Activated T-helper 1 cell treated with Interleukin-2 at 50 U/mL for 16 hours (primary cell): ENCODE measurements at places on chromosomes 7 and 10.

DNA sequence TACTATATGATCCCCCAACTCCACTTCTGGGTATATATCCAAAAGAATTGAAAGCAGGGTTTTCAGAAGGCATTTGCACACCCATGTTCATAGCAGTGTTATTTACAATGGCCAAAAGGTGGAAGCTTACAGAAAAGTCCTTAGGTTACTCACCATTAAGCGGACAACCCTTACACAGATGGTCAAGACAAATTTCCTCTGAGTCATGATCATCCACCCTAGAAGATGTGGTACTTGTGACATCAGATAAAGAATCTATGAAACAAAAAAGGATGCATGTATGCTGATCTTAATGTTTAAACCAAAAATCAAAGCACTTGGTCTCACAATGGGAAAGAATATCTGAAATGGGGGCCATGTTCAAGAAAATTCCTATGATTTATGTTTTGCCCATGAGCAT lies 31.1 kb downstream of the ZC3HAV1 start:
- no peak for DNase-seq

DNA sequence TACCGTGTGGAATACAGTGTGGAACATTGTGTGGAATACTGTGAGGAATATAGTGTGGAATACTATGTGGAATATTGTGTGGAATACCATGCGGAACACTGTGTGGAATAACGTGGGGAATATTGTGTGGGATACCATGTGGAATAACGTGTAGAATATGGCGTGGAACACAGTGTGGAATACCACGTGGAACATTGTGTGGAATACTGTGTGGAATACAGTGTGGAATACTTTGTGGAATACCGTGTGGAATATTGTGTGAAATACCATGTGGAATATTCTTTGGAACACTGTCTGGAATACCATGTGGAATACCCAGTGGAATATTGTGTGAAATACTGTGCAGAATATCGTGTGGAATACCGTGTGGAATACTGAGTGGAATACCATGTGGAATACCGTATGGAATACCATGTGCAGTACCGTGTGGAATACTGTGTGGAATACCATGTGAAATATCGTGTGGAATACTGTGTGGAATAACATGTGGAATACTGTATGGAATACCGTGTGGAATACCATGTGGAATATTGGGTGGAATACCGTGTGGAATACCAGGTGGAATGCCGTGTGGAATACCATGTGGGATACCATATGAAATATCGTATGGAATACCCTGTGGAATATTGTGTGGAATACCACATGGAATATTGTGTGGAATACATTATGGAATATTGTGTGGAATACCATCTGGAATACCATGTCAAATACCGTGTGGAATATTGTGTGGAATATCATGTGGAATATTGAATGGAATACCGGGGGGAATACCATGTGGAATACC lies 133.1 kb upstream of the CHST15 start:
- DNase-seq, result no peak

GRCh38 chr10:104894681-104895080 lies 253.6 kb downstream of the SORCS3 start:
- DNase-seq, result no peak

- DNase-seq, result no peak
These were observed 26.2 kb downstream of the PPP3CB start for GRCh38 chr10:73469579-73469978.

- DNase-seq, result no peak
These were observed 37.2 kb downstream of the RAPGEF5 start for GRCh38 chr7:22319424-22320403.

DNA sequence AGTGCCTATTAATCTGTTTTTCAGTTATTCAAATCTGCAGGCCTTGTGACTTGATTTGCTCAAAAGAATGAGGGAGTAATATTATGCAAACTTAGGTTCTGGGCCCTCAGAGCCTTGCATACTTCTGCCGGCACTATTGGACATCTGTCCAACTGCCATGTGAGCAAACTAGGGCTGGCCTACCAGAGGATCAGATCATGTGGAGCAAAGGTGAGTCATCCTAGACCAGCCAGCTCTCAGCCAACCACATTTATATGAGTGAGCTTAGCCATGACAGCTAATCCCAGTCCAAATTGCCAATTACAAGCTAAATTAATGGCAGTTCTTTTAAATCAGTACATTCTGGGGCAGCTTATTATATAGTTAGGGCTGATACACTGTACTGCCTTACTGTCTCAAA lies 69.6 kb downstream of the SDHAF3 start:
- DNase-seq, result no peak

DNA sequence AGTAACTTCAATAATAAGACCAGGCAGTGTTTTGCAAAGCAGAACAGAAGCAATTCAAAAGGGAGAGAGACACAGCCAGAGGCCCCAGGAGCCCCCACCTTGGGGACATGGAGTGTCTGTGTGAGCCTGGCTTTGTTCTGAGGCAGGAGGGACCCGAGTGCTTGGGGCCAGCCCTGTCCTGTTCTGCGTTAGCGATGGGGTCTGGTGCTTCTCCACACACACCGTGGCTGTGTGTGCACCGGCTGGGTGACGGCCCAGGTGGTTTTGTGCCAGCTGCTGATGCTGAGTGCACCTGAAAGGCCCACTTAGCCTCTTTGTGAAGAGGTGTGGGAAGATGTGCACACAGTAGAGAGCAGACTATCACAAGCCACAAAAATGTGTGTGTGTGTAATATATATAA lies 468.9 kb downstream of the DNAJB6 start:
- DNase-seq, result no peak

GRCh38 chr7:94176694-94177200 lies 172.6 kb upstream of the BET1 start:
- no peak for DNase-seq

DNA sequence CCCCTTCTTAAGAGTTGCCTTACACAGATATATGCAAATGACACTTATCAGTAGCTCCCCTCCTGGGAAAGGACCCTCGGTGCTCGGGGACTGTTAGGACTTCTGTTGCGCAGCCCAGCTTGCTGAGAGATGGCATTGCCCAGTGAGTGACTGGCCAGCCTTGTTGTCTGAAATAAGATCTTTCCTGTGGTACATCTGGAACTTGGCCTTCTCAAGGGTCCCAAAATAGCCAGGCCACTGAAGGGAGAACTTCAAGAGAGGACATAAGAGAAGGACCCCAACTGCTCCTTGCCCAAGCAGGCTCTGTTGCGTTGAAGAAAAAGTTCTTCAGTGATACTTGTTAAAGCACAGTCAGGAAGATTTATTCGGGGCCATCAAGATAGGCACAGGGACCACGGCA lies 17.3 kb downstream of the BAG3 start:
- no peak for DNase-seq
